ENCODE measurements at places on chromosomes 4 and X.

DNA sequence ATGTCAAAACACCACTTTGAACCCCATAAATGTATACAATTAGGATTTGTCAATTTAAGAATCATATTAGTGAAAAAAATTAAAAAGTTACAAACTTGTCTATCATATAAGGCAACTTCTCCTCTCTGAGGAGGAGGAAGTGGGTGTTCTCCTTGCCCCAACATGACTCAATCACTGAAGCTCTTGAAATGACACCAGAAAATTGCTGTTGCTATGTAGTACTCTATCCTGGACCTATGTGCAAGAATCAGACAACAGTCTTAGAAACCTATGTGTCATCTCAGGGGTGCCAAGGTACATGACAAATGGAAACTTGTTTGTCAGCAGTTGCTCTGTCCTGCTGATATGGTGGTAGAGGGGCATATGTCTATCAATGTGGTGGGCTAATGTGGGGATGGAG is 47.7 kb downstream of the HMGB3 start:
- DNase-seq, result no peak

DNA sequence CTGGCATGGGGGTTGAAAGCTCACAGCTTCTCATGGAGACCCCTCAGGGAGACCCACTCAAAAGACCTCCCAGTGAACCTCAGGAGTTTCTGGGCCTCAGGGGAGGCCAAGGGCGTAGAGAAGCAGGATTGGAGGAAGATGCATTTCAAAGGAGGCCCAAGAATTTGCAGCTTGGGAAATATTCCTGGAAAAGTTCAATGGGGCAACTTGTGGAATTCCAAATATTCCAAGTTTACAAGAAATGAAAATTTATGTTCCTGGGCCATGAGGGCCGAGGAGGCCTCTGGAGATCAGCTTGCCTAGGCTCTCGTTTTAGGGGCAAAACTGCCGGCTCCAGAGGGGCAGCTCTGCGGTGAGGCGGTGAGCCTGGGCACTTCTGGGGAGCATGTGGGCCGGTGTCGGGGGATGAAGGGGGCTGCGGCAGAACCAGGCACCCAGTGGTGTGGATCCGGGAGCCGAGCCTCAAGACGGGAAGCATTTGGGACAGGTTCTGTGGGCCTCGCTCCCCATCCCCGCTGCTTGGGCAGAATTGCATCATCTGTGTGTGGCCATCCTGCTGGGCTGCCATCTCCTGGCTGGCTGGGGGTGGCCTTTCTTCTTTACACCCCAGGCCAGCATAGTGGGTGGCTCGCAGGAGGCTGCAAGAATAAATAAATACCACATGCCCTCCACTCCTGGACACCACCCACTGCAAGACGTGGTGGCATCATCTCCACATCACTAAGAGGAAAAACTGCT is 54.6 kb upstream of the GPR78 start:
- DNase-seq, result no peak

GRCh38 chr4:156595041-156595440 is 376.6 kb downstream of the PDGFC start:
- DNase-seq, result peak; percentile 35

DNA sequence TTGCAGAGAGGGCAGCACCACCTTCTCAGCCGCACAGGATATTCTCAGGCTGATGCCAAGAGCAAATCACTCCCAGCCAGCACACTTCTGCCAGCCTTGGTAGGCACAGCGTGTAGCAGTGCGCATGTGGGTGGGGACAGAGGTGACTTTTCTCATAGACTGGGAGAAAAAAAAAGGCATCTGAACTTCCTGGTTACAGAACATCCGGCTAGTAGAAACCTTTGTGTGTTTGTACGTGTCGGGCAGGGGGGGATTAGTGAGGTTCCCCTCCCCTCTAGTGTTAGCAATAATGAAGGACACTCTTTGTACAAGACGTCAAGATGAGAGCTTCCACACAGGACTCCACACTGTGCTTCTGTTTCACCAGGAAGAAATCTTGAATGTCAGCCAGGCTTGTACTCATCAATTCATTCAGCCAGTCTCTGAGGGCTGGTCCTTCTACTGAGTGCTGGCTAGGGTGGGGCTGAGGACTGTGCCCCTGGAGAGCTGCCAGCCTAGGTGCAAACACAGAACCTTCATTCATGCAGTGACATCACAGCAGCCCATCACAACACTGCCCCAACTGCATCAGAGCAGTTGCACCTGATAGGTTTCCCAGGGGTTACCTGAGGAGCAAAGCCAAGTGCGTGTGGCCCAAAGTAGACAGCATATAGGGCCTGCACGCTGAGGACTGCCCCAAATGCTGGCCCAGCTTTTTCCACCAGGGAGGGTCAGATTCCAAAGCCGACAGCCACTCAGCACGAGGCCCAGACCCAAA is 34.7 kb downstream of the SLC25A5 start:
- DNase-seq, result peak; percentile 60

DNA sequence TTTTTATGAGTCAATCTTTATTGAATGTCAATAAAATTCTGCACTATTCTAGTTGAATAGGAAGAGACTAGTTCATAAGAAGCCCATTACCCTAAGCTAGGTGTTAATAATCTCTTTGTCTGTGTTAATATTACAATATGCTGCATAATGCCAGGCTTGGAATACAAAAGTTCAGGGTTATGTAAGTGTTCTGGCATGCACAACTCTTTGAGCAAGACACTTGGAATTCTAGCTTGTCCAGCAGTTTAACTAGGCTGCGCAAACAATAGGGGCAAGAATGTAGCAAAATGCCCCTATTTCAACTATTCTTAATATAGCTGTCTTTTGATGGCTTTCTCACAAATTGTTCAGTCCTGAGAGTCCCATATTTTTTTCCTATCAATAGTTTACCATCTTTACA is 31.3 kb upstream of the ETNPPL start:
- DNase-seq, result no peak

DNA sequence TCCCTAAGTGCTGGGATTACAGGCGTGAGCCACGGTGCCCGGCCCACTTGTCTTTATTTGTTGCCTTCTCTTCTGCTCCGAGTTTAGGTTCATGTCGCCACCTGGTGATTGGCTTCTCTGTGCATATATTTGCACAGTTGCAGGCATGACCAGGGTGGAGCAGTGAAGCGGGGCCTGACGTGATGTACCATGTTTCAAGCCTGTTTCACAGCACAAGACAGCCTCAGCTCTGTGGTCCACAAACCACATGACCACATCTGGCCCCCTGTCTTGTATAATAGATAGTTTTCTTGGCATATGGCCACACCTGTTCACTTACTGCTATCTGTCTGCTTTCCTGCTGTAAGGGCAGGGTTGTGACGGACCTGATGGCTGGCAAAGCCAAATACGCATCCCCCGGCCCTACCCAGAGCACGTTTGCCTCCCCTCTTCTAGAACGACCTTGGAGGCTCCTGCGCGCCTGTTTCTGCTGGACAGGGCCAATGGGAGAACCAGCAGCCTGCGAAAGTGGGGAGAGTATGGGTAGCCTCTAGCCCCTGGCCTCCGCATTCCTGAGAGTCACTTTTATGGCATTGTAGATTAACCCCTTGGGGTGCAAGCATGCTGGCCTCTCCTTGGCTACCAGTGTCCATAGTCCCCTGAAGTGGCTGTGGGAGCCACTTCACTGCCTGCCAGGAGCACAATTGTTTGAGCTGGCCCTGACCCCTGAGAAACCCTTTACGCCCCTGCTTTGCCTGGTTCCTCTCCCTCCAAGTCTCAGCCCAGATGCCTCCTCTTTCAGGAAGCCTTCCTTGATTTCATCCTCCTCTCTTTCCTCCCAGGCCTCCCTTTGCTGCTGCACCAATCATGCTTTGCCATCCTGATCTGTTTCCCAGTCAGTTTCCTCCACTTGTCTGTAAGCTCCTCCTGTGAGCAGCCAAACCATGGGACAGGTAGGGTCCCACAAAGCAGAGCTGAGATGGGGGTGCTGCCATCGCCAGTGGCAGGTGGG is 6.0 kb upstream of the SH3TC1 start:
- peak; percentile 60 for DNase-seq

DNA sequence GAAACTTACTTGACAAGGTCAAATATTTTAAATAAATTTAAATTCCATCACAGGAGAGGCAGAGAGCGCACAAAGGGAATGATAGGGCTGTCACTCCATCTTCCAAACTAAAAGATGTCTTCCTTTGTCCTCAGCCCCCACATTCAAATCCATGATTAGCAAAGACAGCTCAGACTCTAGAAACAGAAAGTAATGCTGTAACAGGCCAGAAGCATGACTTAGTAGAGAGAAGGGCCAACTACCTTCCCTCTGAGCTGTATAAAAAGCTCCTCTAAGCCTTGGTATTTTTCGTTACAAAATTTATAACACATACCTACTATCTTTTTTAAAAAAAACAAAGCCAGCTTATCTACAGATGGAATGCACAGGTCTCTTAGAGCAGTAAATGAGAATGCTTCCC is 207.4 kb downstream of the MAPK10 start:
- DNase-seq, result no peak

GRCh38 chr4:52628543-52628942 is 30.6 kb downstream of the USP46 start:
- no peak for DNase-seq

DNA sequence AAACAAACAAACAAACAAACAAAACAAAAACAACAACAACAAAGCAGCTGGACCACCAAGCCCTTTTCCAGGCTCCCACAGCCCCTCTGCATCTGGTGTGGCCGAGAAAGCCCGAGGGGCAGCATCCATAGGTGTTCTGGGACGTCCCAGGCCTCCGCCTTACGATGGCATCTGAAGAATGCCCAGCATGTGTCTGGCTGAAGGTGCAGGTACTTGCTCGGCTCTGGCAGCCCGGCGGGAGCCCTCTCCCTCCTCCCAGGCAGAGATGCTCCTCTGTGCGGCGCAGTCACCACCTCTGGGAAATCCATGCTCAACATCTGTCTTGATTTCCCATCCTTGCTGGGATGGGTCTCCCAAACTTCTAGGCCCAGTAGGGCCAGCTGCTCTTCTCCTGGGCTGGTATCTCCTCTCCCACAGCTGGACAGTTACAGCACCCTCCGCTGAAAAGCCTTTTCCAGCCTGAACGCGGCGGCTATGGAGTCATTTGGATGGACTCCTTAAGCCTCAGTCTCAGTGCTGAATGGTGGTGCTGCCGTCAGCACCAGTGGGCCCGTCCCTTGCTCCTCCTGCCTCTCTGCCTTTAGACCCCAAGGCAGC is 4.3 kb downstream of the PSAPL1 start:
- DNase-seq, result no peak

- DNase-seq, result peak; percentile 67
These were observed 84.3 kb downstream of the NBDY start for GRCh38 chrX:56813318-56813837.

DNA sequence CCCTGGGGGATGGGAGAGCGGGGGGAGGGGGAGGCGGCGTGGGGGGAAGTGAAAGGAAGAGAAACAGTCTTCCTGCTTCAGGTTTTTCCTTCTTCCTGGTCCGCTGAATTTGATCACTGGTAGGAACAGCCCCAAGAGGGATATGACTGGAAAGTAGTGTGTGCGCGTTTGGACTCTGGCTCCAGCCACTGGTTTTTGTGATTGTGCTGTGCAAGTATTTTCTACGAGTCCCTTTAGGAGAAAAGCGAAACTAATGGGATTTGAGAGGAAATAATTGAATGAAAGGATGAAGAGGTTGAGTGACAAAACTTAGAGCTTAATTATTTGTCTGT is 836 bp downstream of the PRRG1 start:
- DNase-seq, result peak; percentile 23

GRCh38 chrX:114152130-114152529 is 431.8 kb upstream of the HTR2C start:
- DNase-seq, result peak; percentile 75

GRCh38 chr4:170348945-170349344 is 259.2 kb upstream of the AADAT start:
- DNase-seq, result no peak

DNA sequence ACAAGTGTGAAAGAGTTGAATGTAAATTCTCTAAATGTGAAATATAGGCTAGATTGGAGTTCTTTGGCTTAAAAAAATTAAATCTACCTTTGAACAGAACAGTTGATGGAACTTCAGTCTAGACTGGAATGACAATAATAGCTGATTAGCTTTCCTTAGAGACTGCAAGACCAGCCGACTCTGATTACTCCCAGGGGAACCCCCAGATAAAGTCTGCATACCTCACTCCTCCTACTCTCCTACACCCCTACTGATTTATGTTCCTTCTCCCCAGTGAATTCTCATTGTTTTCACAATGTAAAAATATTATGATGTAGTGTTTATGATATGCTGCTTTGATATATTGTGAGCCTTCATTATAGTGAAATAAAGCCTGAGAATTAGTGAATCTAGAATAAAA is 241.3 kb downstream of the CFAP299 start:
- DNase-seq, result no peak

- DNase-seq, result no peak
These were observed 203.5 kb upstream of the TET2 start for GRCh38 chr4:104942990-104943743.

DNA sequence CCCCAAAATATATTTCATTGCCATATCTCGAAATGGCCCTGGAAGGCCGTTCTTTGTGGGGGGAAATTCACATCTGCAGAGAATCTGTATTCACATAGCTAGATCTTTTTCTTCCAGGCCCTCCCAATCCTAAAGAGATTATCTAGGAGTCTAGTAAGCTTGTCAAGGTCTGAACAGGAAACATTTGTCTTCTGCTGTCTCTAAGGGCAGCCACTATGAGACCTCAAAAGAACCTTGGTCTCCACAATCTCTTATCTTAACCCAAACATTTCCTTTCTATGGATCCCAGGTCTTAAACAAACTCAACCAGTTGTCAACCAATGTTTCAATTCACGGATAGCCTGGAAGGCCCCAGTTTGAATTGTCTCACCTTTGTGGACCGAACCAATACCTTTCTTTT is 45.0 kb downstream of the CRLF2 start:
- no peak for DNase-seq

- DNase-seq, result no peak
These were observed 315.4 kb downstream of the PPP3CA start for GRCh38 chr4:101031971-101032370.

- DNase-seq, result peak; percentile 17
These were observed 70.9 kb downstream of the EPHA5 start for GRCh38 chr4:65599340-65599739.

GRCh38 chrX:41198410-41198809 is 113.2 kb downstream of the USP9X start:
- DNase-seq, result no peak

- no peak for DNase-seq
These were observed 176.1 kb upstream of the MAGEB16 start for GRCh38 chrX:35622040-35622439.

GRCh38 chr4:11130195-11130970 is 298.3 kb downstream of the HS3ST1 start:
- peak; percentile 89 for DNase-seq

All from fibroblast of mammary gland (primary cell).